ENCODE measurements at places on chromosomes 11 and 22.

DNA sequence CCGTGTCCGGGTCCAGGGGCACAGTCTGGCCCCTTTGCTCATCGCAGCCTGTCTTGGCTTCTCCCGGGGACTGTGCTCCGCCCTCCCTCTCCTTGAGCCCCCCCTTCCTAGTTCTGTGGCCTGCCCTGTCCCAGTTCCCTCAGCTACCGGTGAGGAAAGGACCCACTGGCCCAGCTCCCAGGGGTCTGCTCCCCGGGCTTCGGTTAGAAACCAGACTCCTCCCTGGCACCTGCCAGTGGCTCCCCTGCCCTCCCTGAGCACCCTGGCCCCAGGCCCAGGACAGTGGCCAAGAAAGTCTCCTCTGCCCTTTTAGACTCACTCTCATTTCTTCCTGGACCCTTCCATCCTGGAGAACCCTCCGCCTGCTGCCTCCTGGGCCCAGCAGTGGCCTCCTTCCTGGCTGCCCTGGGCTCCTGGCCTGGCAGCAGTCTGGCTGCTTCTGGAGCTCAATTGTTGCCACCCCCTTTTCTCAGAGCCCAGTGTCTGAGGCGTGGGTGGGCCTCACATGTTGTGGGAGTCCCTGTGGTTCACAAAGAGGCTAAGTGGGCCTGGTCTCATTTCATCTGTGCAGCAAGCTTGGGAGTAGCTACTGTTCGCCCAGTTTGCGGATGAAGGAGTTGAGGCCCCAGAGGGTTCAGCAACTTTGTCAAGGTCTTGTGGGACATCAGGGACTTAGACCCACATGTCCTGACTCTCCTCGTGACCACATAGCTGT lies 12.6 kb downstream of the PRDM11 start:
- DNase-seq, result no peak

GRCh38 chr11:125284245-125284850 lies 119.8 kb downstream of the PKNOX2 start:
- no peak for DNase-seq

- no peak for DNase-seq
Measured at GRCh38 chr11:126542334-126543015, 187.0 kb downstream of the ST3GAL4 start.

- no peak for DNase-seq
Measured at GRCh38 chr11:108601150-108601549, 7.6 kb upstream of the EXPH5 start.

DNA sequence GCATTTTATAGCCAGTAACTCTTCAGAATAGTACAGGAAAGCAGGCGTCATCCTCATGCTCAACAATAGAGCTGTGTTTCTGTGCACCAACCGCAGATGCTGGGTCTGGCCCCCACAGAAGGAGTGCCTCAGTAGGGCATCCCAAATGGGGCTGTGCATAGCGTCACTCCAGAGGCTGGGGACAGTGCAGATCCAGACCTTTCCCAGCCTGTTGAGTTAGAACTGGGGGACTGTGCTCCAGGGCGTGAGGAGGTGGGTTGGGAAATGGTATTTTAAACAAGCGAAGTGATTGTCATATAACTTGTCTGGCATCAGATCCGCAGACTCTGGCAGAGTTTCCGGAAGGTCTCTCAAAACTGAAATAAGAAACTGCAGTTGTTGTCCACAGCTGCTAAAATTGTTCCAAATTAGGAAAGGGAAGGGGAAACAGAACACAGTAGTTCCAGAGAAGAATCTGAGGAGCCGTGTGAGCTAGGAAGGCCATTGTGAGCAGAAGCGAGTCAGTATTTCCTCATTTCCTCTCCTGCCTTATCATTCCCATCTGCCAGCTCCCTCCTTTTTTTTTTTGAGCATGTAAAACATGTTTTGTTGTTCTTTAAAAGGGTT lies 52.2 kb downstream of the JAM3 start:
- no peak for DNase-seq

DNA sequence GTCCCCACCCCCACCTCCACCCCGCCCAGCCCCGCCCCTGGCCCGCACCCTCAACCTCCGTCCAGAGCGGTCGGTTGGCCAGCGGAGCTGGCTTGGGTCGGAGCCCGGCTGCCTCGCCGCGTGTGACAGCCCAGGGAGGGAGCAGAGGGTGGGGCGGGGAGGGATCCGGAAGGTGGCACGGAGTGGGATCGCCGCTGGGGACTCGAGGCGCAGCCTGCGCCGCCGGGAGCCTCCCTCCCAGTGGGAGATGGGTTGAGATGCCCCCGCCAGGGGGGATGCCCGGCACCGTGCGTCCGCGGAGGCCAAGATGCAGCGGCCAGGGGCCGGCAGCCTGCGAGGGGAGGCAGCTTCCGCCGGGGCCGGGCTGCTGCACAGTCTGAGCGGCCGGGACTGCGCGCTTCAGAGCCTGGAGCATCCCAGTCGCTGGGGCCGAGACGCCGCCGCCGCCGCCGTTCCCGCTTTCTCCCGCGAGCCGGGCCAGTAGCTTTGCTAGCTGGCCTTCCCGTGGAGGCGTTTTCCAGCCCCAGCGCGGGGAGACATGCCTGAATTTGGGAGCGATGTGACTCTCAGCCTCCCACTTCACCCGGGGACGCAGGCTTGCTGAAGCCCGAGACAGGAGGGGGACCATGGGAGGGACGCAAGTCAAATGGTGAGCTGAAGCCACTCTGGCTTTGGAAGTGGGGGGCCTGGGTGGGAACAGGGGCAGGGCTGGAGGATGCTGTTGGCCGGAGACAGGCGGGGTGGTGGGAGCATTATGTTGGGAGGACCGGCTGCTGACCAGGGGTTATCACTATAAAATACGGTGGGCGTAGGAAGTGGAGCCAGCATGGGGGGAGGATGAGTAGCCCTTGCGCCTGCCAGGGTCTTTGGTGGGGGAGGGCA lies 40.2 kb downstream of the DIXDC1 start:
- DNase-seq, result peak; percentile 28

DNA sequence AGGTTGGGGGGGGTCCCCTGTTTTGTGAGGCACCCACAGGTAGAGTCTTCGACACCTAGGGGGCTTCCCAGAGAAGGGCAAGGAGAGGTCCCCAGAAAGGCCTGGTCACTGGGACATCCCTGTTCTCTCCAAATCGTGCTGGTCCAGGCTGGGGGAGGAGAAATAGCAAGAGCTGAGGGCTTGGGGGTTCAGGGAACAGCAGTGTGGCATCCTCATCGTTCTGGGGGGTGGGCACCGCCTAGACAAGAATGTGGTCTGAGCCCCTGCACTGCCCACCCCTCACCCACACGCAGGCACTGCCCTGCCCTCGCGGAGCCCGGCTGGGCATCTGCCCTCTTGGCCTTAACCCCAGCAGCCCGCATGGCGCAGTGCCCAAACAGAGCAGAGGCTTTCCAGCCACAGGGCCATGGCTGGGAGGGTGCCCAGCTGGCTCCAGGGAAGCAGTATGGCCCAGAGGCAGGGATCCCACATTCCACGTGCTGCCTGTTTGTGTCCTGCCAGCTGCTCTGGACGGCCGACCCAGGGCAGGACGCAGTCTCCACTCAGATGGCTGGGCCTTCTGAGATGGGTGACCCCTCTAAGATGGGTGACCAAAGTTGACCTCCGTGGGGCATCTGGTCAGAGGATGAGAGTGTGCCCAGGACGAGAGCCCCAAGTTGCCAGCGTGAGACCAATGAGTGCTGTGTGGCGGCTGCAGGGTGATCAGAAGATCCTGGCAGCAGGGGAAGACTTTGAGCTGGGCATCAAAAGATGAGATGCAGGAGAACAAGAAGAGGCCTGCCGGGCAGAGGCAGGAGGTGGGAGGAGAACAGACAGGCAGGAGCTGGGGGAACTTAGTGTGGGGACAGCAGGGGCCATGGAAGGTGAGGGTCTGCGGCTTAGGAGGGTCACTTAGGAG lies 14.4 kb downstream of the SCARF2 start:
- no peak for DNase-seq

GRCh38 chr22:29299136-29299900 lies 7.1 kb upstream of the GAS2L1 start:
- no peak for DNase-seq

DNA sequence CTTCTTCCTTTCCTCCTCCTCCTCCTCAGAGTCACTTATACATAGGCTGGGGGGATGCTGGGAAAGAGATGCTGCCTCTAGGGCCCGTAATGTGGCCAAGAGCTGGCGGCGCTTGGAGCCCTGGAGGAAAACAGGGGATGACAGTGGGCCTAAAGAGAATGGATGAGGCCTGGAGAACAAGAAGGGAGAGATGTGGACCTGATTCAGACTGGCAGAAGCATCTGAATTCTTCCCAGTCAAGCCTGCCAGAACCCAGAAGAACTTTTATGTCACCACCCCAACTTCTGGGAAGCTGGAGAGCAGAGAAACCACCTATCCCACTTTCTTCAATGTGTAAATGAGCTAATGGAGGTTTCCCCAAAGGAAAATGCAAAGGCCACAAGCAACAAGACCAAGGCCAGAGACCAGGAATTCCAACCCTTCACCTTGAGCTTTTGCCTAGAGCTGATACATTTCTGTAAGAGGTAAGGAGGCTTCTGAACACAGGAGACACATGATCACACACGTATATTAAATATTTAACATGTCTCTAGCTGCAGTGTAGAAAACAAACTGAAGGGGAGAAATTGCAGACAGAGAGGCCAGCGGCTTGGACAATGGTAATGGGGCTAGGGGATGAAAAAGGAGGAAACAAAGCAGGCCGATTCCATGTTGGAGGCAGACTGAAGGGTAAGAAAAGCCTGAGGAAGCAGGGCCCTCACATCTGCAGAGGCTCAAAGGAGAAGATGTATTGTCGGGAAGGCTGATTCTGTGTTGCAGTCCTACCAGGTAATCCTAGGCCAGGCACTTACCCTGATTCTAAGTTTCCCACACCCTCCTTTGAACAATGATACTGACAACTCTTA lies 1.1 kb downstream of the RRP8 start:
- DNase-seq, result no peak

GRCh38 chr22:48749555-48750227 lies 1078.0 kb downstream of the BRD1 start:
- no peak for DNase-seq

- no peak for DNase-seq
Measured at GRCh38 chr22:44736581-44737405, 15.6 kb upstream of the ARHGAP8 start.

GRCh38 chr11:14184028-14184940 lies 174.7 kb downstream of the RRAS2 start:
- DNase-seq, result no peak

GRCh38 chr11:114989536-114989935 lies 311.2 kb downstream of the NXPE2 start:
- no peak for DNase-seq

- no peak for DNase-seq
Measured at GRCh38 chr22:49010901-49011300, 816.8 kb downstream of the BRD1 start.

DNA sequence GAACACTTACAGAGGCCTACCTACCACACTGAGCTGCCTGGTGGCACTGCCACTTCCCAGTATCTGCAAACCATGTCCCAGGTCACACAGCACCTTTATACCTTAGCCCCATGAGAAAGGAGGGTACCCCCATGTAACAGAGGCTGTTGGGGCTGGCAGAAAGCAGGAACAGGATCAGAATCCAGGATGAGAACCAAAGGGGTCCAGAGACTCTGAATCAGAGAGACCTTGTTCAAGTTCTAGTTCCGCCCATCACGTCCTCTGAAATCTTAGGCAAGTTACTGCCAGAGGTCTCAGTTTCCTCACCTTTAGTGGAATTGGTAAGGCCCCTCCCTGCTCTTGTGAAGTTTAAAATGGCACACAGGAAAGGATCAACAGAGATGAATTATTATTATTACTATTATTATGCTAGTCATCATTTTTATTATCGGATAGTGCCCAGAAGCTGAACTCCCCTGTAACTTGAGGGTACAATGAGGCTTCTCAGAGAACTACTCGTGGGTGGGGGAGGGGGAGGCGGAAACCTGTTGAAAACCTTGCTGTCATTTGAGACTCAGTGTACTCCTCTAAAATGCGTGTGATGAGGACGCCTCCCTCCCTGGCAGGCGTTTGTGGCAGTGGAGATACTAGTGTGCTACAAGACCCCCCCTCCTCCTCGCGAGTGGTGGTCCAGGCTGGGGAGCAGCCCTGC lies 9.3 kb downstream of the SELENOM start:
- no peak for DNase-seq

GRCh38 chr11:29809121-29809520 lies 207.7 kb downstream of the KCNA4 start:
- DNase-seq, result peak; percentile 86

- DNase-seq, result no peak
Measured at GRCh38 chr11:34037016-34037415, 14.5 kb upstream of the CAPRIN1 start.

DNA sequence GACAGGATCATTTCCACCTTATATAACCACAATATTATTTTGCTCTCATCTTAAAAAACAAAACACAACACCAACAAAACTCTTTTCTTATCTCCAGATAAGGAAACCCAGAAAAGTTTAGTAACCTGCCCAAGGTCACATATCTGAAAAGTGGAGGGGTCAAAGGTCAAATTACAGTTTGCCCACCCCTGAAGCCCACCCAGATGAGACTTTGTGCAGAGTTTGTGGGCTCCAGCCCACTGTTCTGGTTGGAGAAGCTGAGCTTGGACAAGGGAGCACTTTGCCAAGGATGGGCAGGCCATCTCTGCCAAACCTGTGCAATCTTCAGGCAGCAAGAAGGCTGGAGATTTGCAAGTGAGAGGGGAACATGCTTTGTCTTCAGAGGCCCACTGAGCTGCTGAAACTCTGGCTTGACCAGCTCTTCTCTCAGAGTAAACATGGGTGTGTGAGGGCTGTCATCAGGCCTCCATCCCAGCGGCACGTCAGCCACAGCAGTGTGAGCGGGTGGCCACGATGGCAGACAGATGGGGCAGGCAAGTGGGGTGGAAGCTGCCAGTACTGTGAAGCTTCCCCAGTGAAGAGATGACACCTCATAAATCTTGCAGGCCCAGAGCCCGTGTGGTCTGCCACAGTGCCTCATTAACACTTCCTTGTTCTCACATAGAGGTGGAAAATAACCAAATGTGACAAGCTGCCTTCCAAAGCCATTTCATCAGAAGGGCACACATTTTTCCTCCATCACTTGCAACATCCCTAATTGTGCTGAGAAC lies 111.8 kb downstream of the CCDC81 start:
- no peak for DNase-seq

GRCh38 chr11:117910941-117911655 lies 18.1 kb downstream of the TMPRSS13 start:
- no peak for DNase-seq

DNA sequence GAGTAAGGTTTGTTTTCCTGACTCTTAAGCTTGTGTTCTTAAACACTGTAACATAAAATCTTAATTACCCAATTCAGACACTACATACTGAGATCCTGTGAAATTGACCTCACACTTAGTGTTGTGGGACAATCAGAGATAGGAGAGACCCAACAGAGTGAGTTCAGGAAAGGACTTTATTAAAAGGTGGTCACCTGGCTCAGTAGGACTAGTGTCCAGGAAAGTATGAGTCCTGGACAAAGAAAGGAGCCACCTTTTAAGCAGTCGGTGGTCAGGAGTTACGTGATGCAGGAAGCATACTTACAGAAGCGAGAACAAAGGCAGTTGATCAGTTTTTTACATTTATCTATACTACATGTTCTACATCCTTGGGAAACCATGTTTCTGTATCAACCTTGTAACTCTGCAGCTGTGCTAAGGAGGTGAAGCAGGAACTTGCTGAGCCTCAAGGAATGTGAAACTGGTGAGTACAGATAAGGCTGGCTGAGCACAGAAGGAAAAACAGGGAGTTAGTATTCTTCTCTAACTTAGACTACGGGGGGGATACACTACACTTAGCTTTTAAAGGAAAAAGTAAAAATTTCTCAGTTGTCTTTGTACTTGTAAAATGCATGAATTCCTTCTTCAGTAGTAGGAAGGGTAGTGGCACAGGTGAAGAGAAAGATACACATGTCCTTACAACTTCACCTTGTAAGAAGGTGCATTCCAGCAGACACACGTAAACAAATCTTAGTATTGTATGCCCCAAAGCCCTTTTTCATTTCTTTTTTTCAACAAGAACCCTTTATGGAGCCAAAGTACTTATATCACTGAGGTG lies 15.1 kb downstream of the OR51E1 start:
- DNase-seq, result no peak

GRCh38 chr22:48899523-48900326 lies 927.9 kb downstream of the BRD1 start:
- DNase-seq, result no peak

Measured in epithelial cell of esophagus (primary cell).